Posterior vena cava (tissue), 2 donors: ENCODE measurements at places on chromosomes 3 and 15. TPM values are rescaled to one million over a fixed set of nuclear protein-coding genes. Genes with fewer than 3 reads are reported as not detected.

The NRROS gene
- 8.0 TPM for total RNA-seq

The CNTN3 gene
- total RNA-seq: 5.1 TPM

The SPSB4 gene
- 3.1 TPM for total RNA-seq

The WDR93 gene
- not detected for total RNA-seq

The VIPR1 gene
- total RNA-seq: 1.3 TPM

The KBTBD8 gene
- total RNA-seq: 1.9 TPM

The GALNT15 gene
- total RNA-seq: 130 TPM

The C15orf62 gene
- total RNA-seq: 0.10 TPM

The GBE1 gene
- 39.3 TPM for total RNA-seq
